ENCODE measurements at places on chromosomes 7 and 10.

DNA sequence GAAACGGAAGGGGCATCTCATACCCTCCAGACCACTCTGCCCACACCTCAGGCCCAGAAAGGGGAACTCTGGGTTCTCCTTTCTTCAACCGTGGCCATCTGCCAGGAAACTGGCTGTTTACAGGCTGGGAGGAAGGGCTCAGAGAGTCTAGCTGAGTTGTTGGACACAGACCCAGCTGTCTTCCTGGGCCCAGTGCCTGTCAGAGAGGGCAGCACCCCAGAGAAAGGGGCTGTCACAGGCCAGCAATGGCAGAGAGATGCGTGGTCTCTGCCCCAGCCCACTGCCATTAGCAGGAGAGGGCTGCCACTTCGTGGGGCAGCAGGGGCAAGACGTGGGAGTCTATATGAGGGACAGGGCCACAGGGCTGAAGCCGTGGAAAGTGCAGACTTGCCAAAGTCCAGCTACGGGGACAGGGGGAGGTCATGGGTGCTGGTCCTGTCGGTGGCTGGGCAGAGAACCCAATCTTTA lies 11.0 kb downstream of the GRID1 start:
- DNase-seq = no peak

DNA sequence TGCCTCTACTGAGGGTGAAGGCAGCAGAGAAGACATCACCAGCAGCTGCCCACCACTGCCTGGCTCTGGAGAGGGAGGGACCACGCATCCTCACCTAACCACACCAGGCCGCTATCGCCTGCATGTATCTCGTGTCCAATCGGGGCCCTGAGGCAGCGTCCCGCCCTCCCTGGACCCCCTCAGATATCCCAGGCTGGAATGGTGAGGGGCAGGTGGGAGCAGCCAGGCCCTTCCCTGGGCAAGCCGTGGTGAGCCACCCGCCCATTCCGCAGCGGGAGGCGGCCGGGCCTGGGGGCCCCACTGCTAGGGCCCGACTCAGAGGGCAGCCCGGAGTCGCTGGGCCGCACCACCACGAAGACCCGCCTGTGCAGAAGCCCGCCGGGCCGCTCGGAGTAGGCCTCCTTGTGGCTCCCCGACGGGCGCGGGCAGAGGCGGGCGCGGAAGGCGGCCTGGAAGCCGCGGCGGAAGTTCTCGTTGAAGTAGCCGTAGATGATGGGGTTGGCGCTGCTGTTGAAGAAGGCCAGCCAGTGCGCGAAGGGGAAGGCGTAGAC lies 21.6 kb upstream of the PPA1 start:
- DNase-seq = no peak

DNA sequence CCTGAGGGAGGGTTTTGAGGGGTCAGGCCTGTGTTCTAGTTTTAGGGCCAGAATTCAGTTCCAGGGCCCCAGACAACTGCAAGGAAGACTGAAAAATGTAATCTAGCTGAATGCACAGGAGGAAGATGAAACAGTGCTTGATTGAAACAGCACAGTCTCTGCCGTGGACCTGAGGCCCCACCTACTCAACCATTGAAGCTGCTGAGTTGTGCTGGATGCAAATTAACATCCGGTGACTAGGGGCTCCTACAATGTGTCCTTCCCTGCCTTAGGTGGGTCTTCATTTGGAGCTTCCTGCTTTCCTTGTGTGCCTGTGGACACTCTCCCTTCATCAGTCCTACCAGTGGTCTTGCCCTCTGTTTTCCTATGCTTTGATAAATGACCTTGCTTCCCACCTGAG lies 5.7 kb downstream of the GLRX3 start:
- DNase-seq = no peak

DNA sequence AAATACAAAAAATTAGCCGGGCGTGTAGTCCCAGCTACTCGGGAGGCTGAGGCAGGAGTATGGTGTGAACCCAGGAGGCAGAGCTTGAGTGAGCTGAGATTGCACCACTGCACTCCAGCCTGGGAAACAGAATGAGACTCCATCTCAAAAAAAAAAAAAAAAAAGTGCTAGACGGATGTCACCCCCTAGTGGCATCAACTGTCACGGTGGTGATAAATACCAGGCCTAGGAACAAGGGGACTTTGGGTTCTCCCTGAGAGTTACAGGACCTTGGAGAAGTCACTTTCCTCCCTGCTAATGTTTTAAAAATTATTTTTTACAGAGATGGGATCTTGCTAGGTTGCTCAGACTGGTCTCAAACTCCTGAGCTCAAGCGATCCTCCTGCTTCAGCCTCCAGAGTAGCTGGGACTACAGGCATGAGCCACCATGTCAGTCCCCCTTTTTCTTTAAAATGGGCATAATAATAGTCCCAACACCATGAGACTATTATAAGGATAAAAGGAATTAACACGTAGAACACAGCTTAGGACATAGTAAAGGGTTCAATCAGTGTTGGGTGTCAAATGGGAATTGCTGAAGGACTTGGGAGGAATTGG lies 2.6 kb upstream of the TMEM130 start:
- peak; percentile 54 for DNase-seq

- DNase-seq = peak; percentile 85
These were observed at the start of gene DLX6 for GRCh38 chr7:97005183-97006054. Gene DLX6, plus strand, starts transcription at chr7:97005553. Its CDS starts 425 bp downstream, at chr7:97005978.

DNA sequence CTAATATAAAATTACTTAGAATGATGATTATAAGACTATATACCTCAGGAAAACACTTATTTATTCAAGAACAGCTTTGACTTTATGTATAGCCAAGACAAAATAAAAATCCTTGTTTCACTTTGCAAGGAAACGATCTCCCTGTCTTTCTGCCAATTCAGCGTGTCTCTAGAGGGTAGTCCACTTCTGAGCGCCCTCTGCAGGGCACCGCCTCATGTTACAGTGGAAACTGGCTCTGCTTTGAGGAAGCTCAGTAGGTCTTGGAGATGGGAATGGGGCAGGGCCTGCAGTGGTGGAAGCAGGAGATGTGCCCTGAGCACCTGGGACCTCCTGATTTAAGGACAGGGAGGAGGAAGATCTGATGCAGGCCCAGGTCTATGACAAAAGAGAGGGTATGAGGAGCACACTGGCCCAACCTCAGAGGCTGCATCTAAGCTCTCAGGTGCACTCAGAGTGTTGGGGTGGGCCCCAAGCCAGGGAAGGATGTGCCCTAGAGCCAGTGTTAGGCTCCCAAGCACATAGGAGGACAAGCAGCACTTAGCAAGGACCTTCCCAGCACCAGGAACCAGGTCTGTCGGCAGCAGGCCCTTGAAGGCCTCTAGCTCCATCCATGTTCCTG lies 481.0 kb downstream of the TNS3 start:
- DNase-seq = no peak

GRCh38 chr10:124724279-124725027 lies 19.7 kb downstream of the FAM53B start:
- no peak for DNase-seq

DNA sequence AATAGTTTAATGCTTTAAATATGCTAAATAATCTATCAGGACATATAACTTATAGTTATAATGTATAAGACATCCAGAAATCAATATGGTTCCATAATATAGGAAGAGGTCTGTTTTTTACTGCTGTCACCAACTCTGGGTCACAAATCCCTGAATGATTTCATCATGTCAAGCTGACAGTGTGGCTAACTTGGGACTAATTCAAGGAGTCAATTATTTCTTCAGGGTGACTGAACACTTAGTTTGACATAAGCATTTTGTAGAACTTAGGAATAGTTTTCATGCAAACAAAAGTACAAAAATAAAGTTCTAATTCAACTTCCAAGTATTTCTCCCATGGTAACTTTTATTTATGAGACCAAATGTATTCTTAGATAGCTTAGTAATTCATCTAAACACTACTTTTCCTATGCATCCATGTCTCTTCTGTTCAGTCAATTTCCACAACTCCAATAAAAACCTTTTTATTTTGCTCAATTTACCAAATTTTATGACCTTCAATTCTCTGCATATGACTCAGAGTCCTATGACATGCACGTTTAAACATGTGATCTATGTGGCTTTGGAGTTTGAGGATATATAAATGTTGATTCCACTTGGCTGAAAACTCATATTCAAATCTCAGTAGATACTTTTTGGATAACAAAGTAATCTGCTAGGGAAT lies 40.3 kb upstream of the GNAT3 start:
- no peak for DNase-seq

DNA sequence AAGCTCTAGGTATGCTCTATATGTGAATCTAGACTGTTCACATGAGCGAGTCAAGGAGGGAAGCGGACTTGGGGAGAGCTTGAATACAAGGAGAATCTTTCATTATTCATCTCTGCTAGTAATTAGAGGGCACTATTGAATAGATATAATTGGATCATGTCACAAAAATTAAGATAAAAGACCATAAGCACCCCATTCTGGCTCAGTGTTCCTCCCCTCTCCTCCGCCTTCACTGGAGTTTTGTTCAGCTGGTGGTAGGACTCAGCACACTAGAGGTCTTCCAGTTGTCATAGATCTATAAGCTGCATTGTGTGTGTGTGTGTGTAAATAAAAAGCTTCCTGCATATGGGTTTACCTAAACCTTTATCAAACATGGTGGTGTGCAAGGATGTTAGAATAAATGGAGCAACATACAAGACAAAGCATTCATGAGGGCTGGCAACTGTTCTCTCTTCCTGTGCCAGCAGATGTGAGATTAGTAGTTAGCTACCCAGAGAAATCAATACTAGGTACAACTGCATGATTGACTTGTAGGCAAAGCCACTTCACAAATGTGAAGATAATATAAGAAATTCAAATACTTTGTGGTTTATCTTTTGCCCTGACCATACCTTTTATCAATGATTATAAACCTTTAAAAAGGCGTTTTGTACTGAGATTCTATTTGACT lies 142.6 kb downstream of the CREB5 start:
- no peak for DNase-seq

GRCh38 chr7:46850563-46851330 lies 731.2 kb downstream of the TNS3 start:
- no peak for DNase-seq

GRCh38 chr10:68327889-68328786 lies 3.7 kb upstream of the HNRNPH3 start:
- peak; percentile 18 for DNase-seq

DNA sequence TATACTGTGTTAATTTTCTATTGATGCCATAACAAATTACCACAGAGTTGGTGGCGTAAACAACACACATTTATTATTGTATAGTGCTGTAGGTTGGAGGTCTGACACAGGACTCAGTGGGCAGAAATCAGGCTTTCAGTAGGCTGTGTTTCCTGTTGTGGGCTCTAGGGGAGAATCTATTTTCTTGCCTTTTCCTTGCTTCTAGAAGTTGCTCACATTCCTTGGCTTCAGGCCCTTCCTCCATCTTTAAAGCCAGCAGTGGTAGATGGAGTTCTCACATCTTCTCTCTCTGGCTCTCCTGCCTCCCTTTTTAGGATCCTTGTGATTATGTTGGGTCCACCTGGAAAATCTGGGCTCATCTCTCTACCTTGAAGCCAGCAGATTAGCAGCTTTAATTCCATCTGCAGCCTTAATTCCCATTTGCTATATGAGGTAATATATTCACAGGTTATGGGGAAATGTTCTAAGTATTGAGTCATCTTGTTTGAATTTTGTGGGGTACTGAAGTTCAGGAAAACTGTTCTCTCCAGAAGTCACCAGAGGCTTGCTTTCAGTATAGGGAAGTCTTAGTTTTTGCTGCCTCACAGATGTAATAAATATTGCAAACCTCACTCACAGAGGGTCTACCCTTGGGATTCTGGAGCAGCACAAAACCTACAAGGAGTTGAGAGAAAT lies 38.9 kb downstream of the CCNY start:
- no peak for DNase-seq

GRCh38 chr10:17023386-17024298 lies 106.0 kb downstream of the CUBN start:
- no peak for DNase-seq

GRCh38 chr7:34191162-34191561 lies 285.8 kb downstream of the BMPER start:
- no peak for DNase-seq

- DNase-seq = no peak
These were observed 10.7 kb downstream of the AMZ1 start for GRCh38 chr7:2698581-2699288.

DNA sequence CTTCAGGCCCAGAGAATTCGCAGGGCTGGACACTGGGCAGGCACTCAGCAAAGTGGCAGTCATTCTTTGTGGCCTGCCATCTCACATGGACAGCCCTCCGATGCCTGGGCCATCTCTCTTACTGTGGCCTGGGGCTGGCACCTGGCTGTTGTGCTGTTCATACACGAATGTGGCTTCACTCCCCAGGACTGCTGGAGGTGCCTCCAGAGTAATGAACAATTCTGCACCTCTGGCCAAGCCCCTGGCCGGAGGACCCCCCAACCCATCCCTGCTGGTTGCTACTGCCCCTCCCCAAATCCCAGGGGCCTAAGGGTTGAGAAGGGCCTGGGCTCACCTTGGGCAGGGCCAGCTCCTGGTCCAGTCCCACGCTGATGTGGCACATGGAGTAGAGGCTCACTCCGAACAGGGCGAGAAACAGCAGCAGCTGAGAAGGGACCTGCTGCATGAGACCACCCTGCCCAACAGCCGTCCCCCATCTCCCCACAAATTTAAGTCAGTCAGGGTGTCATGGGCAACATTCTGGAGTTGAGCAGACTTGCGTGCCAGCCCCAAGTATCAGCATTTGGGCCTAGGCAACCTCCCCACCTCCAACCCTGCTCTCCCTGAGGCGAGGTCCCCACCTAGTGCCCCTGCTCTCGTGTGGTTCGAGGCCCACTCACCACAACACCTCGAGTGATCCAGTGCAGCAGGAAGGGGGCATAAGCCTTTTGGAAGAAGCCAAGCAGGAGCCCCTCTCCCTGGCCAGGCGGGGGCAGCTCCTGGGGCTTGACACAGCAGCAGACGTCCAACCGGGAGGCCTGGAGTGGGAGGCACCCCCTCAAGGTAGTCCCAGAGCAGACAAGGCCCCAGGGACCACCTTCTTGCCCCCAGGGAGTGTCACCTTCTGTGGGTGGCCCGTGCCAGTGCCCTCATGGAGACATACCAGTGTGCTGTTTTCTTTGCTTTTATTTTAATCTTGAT lies 9.4 kb downstream of the NPC1L1 start:
- peak; percentile 24 for DNase-seq

GRCh38 chr10:58909881-58910280 lies 266.6 kb upstream of the PHYHIPL start:
- no peak for DNase-seq

GRCh38 chr10:98957801-98958200 lies 277.9 kb downstream of the HPSE2 start:
- DNase-seq = no peak

GRCh38 chr7:95320651-95321050 lies 3.7 kb downstream of the PON1 start:
- DNase-seq = no peak

- no peak for DNase-seq
These were observed 1325.0 kb downstream of the XPNPEP1 start for GRCh38 chr10:108598320-108598695.

DNA sequence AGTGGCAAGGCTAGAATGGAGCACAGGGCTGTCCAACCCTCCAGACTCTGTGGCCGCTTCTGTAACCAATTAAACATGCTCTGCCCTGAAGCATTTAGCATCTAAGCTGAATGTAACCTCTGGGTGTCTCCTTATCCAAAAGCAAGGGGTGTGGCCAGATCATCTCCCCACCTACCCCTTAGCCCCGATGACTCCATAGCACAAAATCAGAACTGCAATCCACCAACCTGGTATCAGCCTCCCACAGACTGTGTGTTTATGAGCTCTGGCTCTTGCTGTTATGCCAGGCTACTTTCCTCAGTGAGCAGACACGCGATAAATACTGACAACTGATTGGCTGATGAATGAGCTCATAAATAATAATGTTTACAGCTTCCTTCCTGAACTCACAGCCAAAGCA lies 3.2 kb downstream of the FRMD4A start:
- no peak for DNase-seq

All from D341Med (cell line).